ENCODE measurements at places on chromosomes 6 and 20. TPM values are rescaled to one million over a fixed set of nuclear protein-coding genes. Genes with fewer than 3 reads are reported as not detected.

PLEKHG1 gene
- 4.9 TPM for total RNA-seq

WFDC13 gene
- total RNA-seq, result not detected

ANKRD66 gene
- total RNA-seq, result not detected

AVP gene
- total RNA-seq, result 3.1 TPM

DDRGK1 gene
- total RNA-seq, result 87.5 TPM

SIRPB2 gene
- 0.36 TPM for total RNA-seq

RCAN2 gene
- total RNA-seq, result 12.3 TPM
